ENCODE measurements at places on chromosomes 16 and 17.

DNA sequence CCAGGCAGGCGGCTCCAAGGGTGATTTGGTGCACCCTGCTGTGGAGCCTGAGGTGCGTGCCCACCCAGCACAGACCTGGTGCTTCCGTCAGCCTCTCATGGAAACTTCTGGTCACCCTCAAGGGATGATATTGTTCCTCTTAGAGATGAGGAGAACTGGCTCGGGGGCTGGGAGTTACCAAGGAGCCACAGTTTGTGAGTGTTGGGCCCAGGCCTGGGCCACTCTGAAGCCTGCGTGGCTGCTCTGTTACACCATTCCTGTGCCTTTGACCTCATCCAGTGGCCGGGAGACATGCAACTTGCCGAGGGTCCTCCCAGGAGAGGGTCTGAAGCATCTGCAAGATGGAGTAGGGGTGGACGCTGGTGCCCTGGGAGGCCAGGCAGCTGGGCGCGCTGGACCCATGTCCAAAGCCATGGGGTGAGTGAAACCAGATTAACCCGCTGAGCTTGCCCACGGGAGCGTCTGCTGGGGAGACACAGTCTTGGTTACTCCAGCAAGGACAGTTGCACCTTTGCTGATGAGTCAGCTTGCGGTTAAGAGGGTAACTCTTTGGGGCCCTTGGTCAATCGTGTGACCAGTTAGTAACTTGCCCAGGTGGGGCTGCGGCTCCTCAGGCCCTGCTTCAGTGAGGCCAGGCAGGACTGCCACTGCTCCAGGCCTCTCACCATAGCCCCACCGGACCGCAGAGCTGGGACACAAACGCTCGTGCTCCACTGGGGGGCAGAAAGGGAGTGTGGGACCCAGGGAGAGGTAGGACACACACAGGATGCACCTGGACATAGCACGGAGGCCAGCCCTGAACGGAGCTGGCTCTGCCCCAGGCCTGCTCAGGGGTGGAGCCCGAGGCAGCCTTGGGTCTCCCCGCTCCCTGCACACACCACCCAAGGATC lies 7.5 kb downstream of the C16orf90 start:
- DNase-seq = no peak

- DNase-seq = no peak
Observed at GRCh38 chr17:39659279-39660010, 5.7 kb upstream of the TCAP start.

GRCh38 chr17:17468217-17469010 lies 8.4 kb upstream of the MED9 start:
- DNase-seq = no peak

DNA sequence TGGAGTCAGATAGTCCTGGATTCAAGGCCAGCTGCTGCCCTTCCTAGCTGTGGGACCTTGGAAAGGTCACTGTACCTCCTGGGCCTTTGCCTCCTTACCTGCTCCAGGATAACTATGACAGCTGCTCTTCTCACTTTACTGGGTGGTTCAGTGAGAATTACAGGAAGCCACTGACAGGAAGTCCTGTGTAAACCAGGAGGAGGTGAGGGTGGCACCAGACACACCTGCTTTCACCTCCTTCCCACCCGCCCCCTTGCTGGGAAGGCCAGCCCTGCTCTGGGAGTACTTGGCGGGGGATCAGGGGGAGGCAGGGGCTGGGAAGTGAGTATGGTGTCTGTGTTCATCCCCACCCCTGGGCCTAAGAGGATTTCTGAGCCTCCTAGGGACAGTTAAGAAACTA lies 42.6 kb downstream of the CPNE2 start:
- no peak for DNase-seq

DNA sequence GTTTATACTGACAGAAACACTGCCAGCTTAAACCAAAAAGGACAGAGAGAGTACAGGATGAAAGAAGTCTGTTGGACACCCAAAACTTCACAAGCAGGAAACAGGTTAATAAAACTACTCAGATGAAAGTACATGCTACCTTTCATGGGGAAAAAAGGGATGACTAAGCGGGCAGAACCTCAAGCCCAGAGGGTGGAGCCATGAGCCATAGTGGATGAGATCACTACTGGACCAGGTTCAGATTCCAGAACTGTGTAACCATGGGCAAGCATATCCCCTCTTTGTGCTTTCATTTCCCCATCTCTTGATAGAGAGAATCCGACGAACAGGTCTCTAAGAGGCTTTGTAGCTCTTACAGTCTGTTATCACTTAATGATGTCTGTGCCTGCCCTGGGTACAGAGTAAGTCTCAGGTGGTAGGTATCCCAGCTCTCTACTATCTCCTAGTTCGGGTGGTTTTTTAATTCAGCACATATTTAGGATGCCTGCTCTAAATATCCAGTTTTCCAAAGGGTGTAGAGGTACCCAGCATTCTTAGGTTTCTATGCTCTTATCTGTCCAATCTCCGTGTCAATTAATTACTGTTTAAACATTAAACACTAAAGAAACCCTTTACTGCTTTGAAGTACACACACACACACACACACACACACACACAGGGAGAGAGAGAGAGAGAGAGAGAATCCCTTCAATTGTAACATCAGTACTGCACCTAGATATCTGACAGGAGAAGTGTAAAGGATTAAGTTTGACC lies 206.7 kb downstream of the ZNF423 start:
- no peak for DNase-seq

- no peak for DNase-seq
Observed at GRCh38 chr17:77783991-77784820, 174.3 kb upstream of the TNRC6C start.

- DNase-seq = no peak
Observed at GRCh38 chr17:41553176-41553575, 18.7 kb downstream of the KRT9 start.

DNA sequence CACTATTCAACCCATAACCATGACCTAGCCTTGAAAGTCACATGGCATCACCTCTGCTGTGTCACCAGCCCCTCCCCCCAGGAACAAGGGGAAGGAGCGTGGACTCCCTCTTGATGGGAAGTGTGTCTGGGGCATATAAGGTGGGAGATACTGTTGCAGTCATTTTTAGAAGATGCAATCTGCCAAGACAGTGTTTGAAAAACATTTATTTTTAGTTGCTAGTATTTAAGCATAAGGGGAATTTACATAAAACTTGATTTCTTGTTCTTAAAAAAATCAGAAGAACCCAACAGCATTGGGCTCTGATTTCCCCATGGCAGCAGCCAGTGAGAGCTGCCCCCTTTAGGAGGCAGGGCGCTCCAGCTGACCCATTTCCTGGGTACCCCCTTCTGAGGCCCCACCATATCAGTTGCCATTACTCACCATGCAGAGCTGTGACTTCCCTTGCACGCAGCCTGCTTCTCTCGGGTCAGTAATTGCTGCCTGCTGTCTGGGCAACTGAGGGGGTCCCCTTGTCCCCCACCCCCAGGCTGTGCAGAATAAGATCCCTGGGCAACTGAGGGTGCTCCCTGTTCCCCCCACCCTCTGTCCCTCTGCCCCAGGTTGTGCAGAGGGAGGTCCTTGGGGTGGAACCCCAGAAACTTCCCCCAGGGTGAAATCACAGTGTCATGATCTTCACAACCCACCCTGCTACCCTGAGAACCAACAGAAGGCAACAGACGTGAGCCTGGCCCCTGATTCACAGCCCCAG lies 11.8 kb upstream of the CDC42EP4 start:
- DNase-seq = no peak

DNA sequence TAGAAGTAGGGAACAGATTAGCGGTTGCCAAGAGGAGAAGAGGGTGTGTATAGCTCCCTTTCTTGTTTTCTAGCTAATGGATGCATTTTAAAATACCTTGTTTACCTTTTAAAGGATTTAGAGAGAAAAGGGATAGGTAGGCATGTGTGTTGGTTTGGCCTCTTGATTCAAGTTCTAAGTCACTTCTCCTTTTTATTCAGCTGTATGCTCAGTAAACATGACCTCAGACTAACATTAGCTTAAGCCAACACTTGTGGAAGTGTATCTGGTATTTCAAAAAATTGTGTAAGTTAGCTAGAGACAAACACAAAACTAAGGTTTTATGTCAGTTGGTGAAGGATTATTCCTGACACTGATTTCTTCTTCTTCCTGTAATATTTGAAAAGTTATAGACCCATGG lies 204.1 kb upstream of the NOG start:
- DNase-seq = no peak

- no peak for DNase-seq
Observed at GRCh38 chr16:54808890-54809289, 121.8 kb upstream of the IRX5 start.

DNA sequence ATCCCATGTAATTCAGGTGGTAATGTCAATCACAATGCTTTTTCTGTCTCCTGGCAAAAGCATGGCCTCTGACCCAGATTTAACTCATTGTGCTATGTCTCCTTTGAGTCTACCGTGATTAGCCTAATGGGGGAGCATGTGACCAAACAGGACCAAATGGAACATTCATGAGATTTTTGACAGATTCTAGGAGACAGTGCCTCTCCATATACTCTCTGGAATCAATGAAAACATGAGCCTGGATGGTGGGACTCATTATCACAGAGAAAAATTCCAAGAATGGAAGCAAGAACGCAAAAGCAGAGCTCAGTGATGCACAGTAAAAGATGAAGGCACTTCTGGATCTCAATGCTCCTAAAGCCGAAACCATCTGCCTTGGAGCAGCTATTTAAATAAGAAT lies 307.9 kb upstream of the MON1B start:
- no peak for DNase-seq

DNA sequence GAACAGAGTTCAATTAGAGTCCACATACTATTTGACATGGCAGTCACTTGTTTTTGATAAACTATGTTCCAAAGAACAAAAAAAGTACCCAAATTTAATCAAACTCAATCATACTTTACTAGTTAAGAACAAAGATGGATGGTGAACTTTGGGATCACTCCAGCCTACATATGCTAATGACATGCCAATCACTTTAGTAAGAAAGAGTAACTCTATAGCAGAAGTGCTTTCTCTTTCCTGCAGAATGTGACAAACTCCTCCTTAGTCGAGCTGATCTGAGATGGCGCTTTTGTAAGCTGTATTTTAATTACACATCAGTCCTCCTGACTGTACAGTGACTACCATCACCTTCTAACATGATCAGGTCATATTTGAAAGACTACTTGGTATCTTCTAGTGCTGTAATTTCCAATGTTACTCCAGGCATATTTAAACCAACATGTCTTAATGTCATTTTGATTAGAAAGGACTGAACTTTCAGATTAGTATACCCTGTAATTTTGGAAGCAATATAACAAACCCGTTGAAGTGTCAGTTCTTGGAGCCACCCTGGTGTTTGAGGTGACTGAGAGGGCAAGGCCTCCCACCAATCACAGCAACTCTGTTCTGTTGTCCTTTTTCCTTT lies 4.1 kb downstream of the NETO2 start:
- DNase-seq = no peak

DNA sequence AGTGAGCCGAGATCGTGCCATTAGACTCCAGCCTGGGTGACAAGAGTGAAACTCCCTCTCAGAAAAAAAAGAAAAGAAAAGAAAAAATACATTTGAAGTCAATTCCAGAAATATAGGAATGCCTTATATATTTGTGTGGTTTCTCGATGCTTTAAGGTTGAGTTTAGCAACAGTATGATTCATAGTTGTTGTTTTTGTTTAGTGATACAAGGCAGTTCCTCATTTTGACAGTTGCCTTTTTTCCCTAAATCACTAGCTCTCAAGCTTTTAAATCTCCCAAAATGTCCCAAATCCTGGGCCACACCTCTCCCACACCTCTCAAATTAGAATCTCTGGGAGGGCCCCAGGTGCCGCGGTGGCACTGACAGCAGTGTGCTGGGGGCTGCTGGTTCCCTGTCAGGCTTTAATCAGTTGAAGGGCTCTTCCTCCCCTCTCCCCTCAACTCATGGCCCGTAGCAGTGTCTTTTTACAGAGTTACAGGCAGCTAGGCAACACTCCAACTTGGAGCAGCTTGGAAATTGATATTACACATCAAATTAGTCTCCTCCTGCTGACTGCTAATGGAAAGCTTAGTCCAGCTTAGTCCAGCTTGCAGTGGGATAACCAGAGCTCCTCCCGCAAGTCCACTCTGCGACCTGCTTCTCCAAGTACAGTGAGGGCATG lies 58.4 kb downstream of the EPN2 start:
- DNase-seq = no peak

- DNase-seq = no peak
Observed at GRCh38 chr16:47069313-47069712, 74.4 kb downstream of the NETO2 start.

DNA sequence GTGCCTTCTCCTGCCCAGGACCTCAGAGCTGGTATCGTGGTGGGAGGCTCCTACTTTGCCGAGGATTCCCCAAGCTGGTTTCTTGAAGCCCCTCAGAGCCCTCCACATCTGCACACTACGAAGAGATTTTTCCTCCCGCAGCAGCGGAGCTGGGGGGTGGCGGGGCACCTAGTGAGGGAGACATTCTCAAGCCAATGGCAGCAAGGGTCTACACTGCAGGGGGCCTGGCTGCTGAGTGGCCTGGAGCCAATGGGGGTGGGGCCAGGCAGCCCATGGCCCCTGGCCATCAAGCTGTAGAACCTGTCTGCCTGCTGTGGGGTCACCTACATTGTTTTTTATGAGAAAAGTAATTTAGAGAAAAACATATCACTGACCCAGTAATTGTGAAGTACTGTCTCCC lies 5.0 kb downstream of the SLC26A11 start:
- DNase-seq = no peak

DNA sequence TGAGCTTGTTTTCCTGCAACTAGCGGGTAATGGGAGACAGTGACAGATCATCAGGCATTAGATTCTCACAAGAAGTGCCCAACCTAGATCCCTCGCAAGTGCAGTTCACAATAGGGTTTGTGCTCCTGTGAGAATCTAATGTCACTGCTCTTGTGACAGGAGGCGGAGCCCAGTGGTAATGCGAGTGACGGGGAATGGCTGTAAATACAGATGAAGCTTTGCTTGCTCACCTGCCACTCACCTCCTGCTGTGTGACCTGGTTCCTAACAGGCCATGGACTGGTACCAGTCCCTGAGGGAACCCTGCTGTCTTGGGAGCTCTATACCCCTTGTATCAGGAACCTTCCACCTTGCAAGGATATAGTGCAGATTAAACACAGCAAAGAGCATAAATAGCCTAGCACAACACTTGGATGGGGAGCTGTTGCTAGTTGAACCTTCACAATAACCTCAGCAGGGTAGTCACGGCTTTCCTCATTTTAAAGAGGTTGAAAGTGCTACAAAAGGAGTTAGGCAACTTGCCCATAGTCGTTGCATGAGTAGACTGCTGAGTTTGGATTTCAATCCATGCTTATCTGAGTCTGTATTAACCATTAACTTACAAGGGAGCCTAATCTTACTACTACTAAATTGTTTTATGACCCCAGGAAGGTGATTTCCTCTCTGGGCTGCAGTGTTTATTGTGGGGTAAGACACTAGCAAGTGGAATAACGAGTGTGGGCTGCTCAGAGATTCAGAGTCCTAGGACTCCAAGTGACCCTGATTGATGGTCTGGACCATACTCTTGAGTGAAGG lies 156.6 kb upstream of the ZFHX3 start:
- no peak for DNase-seq
